Nephron progenitor cell (in vitro differentiated cells): ENCODE measurements at places on chromosomes 1 and 21.

DNA sequence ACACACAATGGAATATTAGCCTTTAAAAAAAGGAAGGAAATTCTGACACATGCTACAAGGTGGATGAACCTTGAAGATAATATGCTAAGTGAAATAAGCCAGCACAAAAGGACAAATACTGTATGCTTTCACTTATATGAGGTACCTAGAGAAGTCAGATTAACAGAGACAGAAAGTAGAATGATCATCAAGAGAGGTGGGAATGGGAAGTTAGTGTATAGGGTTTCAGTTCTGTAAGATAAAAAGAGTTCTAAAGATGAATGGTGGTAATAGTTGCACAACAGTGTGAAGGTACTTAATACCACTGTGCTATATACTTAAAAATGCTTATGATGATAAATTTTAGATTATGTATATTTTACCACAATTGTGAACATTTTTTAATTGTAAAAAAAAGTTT is 7.2 kb downstream of the RPAP2 start:
- H3K27me3 ChIP-seq = peaks cover 3% of the 10 kb centered on the region
- H3K36me3 ChIP-seq = peaks cover 63% of the 10 kb centered on the region
- no peak overlapping the region for H3K27ac ChIP-seq
- H3K4me3 ChIP-seq = no peak overlapping the region

DNA sequence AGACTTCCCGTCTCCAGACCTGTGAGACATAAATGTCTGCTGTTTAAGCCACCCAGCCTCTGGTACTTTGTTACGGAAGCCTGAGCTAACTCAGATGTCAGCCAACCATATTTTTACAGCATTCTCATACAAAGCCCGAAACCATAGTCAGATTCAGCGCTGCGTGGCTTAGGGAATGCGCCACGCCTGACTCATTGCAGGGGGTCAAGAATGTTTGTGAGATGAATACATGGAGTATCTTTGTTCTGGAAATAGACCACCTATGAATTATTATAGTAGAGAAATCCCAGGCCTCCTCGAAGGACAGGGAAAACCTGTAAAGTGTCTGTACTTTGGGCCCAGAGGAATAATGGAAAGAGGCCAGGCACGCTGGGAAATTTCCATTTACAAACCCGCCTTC is 434.8 kb downstream of the CAMTA1 start:
- H3K4me1 ChIP-seq = no peaks in the 10 kb centered on the region
- peaks cover 17% of the 10 kb centered on the region for H3K27me3 ChIP-seq

GRCh38 chr1:91024481-91025119 is 2.8 kb upstream of the ZNF644 start:
- peaks cover 8% of the 10 kb centered on the region for H3K27me3 ChIP-seq
- no peak overlapping the region for H3K27ac ChIP-seq
- no peak overlapping the region for H3K4me3 ChIP-seq

DNA sequence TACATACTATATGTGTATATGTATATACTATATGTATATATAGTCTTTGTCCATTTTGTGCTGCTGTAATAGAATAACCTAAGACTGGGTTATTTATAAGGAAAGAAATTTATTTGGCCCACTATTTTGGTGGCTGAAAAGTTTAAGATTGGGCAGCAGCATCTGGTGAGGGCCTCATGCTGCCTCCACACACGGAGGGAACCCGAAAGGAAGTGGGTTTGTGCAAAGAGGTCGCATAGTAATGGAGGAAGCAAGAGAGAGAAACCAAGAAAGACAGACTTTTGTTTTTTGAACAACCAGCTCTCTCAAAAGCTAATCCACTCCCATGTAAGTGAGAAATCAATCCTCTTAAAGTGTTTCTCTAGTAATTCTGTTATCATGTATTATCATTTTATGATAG is 1147.3 kb downstream of the NCAM2 start:
- H3K27ac ChIP-seq = no peak overlapping the region
- H3K27me3 ChIP-seq = no peaks in the 10 kb centered on the region
- no peak overlapping the region for H3K4me3 ChIP-seq
- H3K36me3 ChIP-seq = no peaks in the 10 kb centered on the region

DNA sequence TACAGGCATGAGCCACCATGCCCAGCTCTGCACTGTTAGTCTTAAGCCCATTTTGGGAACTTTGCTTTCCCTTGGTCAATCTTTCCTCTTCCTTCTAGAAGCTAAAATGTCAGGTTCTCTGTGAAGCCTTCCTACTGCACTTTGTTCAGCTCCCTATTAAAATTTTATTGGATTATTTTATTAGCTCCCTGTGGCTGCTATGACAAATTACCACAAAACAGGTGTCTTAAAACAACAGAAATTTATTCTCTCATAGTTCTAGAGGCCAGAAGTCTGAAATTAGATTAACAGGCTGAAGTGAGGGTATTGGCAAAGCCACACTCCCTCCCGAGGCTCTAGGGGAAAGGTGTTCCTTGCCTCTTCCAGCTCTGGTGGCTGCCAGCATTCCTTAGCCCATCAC is 4.2 kb upstream of the SMYD2 start:
- peaks cover 3% of the 10 kb centered on the region for H3K27me3 ChIP-seq
- no peak overlapping the region for H3K4me3 ChIP-seq
- no peak for DNase-seq
- peaks cover 42% of the 10 kb centered on the region for H3K4me1 ChIP-seq
- H3K36me3 ChIP-seq = peaks cover 41% of the 10 kb centered on the region

DNA sequence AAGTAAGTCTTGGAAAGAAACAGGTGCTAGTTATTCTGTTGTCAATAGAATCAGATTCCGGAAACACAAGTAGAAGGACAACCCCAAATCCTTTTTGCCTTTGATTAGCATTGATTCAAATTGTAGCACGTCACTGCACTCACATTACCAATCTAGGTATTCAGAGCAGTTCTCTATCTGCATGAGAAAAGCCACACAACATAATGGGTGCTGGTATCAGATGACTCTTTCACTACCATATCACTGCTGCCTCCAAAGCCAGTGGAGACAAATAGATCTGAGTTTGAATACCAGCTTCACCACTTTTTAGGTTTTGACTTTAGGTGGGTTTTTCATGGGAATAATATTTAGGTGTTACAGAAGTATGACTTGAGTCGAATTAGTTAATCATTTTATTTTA is 38.9 kb downstream of the RTCA start:
- H3K27me3 ChIP-seq = peaks cover 2% of the 10 kb centered on the region
- H3K36me3 ChIP-seq = no peaks in the 10 kb centered on the region
- no peaks in the 10 kb centered on the region for H3K4me1 ChIP-seq

DNA sequence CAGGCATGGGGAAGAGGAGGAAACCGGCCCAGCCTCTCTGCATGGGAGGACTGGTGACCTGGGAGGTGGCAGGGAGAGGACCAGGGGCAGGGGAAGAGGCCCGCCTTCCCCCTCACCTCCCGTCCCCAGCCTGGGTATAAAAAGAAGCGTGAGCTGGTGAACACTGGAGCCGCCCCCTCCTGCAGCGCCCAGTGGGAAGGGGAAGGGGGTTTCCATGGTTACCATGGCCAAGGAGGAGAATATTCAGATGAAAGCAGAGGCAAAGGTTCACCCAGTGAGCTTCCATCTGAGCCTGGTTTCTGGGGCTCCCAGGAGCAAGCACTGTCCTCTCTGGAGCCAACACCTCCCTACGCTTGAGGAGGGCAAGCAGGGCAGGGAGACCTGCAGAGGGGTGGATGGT is 54.9 kb downstream of the ACOT7 start:
- H3K27me3 ChIP-seq = peaks cover 4% of the 10 kb centered on the region
- no peak overlapping the region for H3K4me3 ChIP-seq
- H3K4me1 ChIP-seq = peaks cover 49% of the 10 kb centered on the region
- peak; percentile 41 for DNase-seq

GRCh38 chr1:241525026-241525425 is 5.5 kb upstream of the FH start:
- H3K4me3 ChIP-seq = no peak overlapping the region
- H3K27ac ChIP-seq = no peak overlapping the region
- H3K27me3 ChIP-seq = peaks cover 29% of the 10 kb centered on the region
- no peak for DNase-seq

- peak; percentile 46 for DNase-seq
- no peak overlapping the region for H3K27ac ChIP-seq
- H3K36me3 ChIP-seq = peaks cover 7% of the 10 kb centered on the region
- H3K4me3 ChIP-seq = no peak overlapping the region
- peaks cover 27% of the 10 kb centered on the region for H3K4me1 ChIP-seq
Observed at GRCh38 chr1:29332204-29332603, 95.9 kb downstream of the PTPRU start.

GRCh38 chr1:23352096-23352695 is 8.1 kb upstream of the HNRNPR start:
- peaks cover 62% of the 10 kb centered on the region for H3K27me3 ChIP-seq
- no peak for DNase-seq
- H3K36me3 ChIP-seq = peaks cover 6% of the 10 kb centered on the region
- H3K4me1 ChIP-seq = no peaks in the 10 kb centered on the region

DNA sequence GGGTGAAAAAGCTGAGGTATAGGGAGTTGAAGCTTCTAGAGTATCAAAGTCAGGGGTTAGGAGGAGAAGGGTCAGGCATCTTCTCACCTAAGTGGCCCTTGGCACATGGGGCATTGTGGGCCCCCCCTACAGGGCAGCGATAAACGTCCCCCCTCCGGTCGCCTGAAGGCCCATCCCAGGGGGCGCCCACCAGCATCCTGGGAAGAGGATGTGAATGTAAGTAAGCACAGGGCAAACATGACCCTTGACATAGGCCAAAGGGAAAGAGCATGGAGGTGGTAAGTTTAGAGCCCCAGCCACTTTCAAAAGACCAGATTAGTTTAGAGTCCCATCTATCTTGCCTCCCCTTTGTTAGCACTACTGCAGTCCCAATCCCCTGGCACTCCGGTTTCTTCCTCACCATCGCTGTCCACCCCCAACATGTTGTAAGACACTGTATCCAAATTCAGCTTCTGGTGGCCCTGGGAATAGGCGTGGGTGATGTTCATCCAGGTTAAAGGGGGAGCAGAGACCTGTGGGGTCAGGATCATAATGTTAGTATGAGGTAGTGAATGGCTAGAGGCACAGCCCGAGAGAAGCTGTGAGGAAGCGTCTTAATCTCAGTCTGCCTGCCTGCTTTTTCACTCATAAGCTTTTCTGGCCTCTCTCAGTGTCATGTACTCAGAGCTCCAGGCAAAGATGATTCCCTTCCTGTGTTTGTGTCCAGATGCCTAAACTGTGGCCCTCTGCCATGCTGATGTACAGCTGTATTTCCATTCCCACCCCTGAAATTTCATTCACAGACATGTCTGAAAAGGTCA is 2.7 kb downstream of the ITGA10 start:
- no peak overlapping the region for H3K4me3 ChIP-seq
- no peaks in the 10 kb centered on the region for H3K36me3 ChIP-seq
- no peak overlapping the region for H3K27ac ChIP-seq
- DNase-seq = no peak

DNA sequence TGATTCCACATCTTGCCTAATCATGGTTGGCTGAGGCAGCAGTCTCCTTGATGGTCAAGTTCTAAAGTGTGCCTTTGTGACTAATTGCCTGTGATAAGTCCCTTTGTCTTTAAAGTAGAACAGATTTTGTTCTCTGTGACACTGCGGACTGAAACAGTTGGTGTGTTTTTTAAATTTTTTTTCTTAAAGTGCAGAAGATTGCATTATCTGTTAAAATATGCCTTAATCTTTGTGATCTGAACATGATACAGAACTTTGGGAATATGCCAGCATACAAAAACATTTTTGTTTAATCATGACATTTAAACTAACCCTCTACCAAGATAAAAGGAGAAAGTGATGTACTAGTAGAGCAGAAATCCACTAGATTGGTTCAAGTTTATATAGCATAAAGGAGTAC is 1260.6 kb upstream of the ADGRL2 start:
- H3K27ac ChIP-seq = no peak overlapping the region
- no peaks in the 10 kb centered on the region for H3K36me3 ChIP-seq
- H3K4me1 ChIP-seq = peaks cover under 1% of the 10 kb centered on the region
- no peak for DNase-seq

DNA sequence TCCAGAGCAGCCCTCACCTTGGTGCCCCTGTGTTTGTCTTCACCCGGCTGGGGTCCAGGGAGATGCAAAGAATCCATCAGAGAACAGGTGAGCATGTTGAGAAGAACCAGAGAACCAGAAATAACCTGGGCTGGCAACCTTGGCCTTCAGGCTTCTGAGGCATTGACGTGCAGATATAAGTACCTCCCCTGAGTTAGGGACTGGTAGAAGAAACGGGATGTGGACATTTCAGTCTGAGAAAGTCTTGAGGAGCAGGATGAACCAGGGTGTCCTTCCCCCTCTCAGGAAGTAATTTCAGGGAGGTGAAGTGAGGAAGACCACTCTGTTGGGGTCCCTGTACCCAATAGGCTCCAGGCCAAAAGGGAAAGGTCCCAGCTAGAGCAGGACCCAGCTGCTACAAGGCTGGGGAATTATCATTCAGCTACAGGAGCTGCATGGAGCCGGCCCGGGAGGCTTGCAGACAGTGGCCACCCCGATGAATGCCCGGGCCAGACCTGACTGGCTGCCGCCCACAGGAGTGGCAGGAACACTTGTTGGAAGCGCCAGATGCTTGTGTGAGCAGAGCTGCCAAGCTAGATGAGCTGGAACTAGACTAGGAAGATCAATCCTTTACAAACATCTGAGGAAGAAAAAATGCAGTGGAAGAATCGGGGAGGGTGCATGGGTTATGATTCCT is 1.7 kb upstream of the AURKAIP1 start:
- peak overlapping the region; percentile 75 for H3K27ac ChIP-seq
- H3K4me3 ChIP-seq = peak overlapping the region; percentile 89
- peaks cover 20% of the 10 kb centered on the region for H3K4me1 ChIP-seq
- no peaks in the 10 kb centered on the region for H3K36me3 ChIP-seq

DNA sequence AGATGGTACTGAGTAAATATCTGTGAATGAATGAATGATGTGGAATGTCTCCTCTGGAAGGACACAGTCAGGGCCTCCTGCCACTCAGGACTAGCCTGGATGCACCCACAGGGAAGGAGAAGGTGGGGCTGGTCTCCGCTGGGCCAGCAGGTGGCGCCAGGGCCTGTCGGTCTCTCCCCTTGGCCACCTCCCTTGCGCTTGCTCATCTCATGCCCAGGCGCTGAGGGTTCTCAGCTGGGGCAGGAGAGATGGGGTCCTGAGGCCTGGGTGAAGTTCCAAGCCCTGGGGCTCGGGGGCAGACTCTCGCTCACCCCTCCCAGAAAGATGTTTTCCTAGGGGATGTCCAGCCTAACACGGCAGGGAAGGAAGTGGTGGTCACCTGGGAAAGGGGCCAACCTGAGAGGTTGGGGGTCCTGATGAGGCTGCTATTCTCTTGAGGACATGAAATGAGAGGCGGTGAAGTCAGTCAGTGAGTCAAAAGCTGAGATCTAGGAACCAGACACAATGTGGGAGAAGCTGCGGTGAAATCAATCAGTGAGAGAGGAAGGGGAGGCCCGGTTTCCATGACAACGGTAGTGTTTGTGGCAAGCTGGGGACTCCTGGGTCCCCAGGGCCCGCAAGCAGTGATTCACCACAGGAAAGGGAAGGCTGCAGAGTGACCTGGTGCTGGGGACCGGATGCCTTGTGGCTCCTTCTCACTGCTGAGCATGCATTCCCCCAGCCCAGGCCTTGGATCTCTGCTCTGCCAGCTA is 14.6 kb upstream of the MEX3A start:
- no peak overlapping the region for H3K4me3 ChIP-seq
- H3K36me3 ChIP-seq = peaks cover 50% of the 10 kb centered on the region
- peaks cover 3% of the 10 kb centered on the region for H3K27me3 ChIP-seq
- H3K27ac ChIP-seq = peak overlapping the region; percentile 60
- DNase-seq = peak; percentile 85

DNA sequence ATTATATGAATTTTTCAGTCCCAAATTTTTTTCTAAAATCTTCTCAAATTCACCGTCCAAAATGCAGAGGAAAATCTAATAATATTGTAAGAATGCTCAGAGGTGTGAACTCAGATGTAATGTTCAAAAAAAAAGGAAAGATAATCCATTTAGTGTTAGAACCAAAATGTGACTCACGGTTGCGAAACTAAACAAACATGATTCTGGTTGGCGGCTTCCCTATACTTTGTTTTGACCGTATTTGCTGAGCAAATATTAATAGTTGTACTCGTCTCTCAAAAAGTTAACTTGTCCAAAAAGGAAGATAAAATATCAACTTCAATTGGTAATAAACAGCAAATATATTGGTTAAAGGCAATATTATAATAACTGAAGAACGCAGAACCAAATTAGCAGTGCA is 34.4 kb downstream of the ZSWIM5 start:
- H3K27me3 ChIP-seq = no peaks in the 10 kb centered on the region
- H3K4me3 ChIP-seq = no peak overlapping the region
- DNase-seq = no peak
